ENCODE measurements at places on chromosomes 2 and 18.

DNA sequence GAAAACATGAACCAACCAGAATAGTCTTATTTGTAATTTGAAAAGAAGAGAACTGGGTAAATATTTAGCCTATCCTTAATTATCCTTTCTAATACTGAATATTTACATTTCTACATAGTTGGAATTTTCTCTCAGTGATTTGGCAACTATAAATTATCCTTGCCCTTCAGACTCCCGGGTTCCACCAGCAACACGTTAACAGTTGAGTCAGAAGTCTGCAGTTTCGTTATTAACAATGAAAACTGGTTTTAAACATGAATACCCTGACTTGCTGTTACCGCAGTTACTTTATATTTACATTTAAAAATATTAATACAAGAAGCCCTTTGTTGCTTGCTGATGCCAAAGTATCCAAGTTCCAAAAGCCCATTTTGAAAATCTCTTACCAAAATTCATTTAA is 673.0 kb downstream of the ARHGAP15 start:
- DNase-seq, result peak; percentile 22

DNA sequence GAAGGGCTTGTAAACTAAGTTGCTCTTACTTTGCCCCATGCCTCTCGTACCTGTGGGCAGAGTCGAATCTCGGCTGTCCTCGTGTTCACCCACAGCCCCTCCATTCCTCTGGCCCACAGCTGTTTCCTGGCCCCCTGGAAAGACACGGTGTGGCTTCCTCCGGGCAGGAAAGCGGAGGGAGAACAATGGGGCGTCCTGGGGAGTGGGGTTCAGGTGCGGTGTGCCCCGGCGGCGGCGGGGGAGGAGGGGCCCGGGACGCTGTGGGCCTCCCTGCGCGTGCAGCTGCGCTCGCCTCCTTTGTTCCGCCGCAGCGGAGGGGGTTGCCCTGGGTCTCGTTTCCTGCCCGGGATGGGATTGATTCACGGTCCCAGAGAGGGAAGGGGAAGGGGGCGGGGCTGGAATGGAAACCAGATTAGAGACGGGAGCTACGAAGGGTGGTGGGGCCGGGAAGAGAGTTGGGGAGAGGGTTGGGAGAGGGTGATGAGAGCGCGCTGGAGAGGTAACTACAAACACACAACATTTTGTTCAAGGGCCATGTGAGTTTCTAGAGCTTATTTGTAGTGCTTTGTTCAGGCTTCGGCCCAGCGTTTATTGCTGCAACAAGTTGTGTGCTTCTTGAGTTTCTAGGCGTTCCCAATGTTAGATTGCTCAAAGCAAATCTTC is 796 bp downstream of the MYO1B start:
- peak; percentile 18 for DNase-seq

DNA sequence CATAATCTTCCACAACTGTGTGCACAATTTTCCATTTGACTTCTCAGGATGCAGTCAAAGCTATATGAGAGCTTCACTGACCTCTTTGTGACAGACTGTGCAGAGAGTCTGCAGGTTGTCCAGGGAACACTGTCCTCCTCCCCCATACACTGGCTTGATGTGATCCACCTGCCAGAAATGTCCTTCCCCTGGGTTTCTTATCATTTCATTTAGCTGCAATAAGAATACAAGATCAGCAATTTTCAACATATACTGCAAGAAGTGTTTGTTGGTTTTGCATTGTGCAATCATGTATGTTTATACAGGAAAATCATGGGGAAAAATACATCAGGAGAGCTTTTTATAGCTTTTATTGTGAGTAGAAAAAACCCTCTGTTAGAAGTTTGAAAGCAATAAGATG is 150.7 kb downstream of the RAB3GAP1 start:
- no peak for DNase-seq

DNA sequence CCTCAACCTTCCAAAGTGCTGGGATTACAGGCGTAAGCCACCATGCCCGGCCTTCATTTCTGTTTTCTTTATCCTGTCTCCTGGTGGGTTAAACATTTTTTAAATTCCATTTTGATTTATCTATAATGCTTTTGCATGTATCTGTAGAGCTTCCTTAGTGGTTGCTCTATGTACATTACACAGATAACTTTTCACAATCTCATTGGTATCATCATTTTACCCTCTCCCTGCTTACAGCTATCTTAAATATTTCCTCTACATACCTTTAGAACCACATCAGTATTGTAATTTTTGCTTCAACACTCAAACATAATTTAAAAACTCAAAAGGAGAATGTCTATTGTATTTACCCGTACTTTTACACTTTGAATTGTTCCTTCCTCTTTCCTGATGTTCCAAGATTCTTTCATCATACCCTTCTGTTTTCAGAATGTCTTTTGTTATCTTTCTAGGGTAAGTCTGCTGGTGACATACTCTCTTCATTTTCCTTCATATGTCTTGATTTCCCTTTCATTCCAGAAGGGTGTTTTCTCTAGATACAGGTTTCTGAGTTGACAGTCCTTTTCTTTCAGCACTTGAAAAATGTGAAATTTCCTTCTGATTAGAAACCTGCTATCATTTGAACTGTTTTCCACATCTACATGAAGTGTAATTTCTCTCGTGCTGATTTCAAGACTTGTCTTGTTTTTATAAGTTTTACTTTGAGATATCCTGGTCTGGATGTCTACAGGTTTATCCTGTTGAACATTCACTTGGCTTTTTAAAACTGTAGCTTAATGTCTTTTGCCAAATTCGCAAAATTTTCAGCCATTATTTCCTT is 21.9 kb downstream of the PPP3R1 start:
- DNase-seq, result no peak

DNA sequence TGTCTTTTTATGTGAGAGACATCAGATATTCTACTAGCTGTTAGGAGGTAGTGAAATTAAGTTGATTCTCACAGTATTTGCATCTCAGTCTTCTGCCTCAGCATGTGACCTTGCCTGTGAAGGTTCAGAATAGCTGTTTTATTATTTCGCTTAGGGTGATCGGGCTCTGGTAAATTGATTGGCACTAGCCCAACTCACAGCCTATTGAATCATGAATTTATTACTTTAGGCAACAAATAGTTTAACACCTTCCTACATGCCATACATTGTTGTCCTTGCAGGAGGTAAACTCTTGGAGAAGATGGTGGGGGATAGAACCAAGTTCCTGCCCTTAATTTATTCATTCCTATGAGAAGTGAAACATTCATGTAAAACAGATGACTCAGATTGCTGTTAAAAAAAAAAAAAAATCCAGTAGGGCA is 101.9 kb downstream of the GPD2 start:
- no peak for DNase-seq

DNA sequence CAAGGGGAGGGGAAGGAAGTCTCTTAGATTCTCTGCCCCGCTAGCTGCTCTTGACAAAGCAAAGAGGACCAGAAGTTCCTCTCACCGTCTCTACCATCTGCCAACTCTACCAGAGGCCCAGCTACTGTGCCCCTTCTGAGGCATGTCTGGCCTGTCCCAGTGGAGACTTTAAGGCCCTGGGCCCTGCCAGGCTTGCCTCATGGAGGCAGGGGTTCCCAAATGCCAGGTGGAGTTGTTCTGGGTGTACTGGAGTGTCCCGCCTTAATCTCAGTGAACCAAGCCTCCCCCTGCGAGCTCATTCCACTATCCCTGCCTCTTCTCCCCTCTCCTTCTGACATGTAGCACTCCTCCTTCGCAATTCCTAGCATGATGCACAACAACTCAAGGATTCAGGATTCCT is 2.2 kb downstream of the HOXD12 start:
- no peak for DNase-seq

GRCh38 chr2:111716905-111717775 is 166.9 kb downstream of the ANAPC1 start:
- no peak for DNase-seq

All from GM13977 (cell line).